Left kidney (tissue), 8 donors: ENCODE measurements at places on chromosomes 12 and 14. TPM values are rescaled to one million over a fixed set of nuclear protein-coding genes. Genes with fewer than 3 reads are reported as not detected.
A peak's percentile ranks its signal among the peaks of the same experiment; 100 is the strongest.

DNA sequence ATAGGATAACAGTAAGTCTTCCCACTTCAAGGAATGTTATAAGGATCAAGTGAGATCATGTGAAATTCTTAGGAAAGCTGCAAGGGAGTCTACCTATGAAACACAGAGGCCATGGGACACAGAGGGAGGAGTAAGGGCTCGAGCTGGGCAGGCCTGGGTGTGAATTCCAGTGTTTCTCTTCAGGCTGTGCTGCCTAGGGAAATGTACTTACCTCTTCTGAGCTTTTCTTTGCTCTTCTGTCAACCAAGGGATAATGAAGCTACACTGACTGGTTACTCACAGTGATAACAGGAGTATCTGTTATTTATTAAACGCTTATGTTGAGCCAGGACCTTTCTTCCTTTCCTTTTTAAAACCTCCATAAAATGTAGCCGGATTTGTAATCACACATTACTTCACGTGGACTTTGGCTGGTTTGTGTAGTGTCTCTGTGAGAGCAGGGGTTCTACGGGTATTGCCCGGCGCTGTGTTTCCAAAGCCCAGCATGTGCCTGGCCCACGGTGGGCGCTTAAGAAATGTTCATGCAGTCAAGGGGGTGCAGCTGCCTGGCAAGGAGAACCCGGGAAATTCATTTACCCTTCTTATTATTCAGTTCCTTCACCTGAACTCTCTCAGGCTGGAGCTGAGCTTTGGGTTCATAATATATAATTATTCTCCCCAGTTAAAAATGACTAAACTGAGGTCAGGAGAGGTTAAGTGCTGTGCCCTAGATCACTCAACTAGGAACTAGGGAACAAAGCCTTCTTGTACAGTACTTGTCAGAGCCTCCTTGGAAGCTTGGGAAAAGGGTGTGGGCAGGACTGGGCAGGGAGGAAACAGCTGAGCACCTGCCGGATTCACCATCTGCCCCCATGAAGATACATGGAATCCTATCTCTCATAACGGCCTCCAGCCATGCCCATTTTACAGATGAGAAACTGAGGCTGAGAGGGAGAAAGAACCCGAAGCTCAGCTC is 214.2 kb downstream of the CACNA1C start:
- DNase-seq, result no peak

CHFR gene
- 31.6 TPM for polyA plus RNA-seq

IGF1 gene
- polyA plus RNA-seq, result 3.7 TPM

- no peak for DNase-seq
Observed at GRCh38 chr14:37620856-37621255, 25.4 kb downstream of the TTC6 start.

DNA sequence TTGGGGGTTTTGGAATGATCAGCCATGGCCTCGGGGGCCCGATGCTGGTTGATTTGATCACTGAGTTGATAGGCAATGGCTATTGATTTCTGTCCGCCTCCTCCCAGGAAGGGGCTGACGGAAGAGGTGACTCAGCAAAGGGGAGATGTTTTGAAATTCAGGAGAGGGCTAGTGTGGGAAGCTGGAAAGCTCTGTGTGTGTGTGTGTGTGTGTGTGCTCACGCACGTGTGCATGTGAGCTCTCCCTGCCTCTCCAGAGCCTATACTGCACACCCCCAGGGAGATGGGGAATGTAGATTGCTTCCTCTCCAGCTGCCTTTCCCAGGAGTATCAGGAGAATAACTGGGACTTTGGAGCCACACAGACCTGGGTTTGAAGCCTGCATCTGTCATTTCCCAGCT is 184.9 kb upstream of the MYL2 start:
- DNase-seq, result no peak

NFATC4 gene
- polyA plus RNA-seq, result 70.3 TPM

DAO gene
- 0.58 TPM for polyA plus RNA-seq

GRCh38 chr12:91180582-91181395 is 1.8 kb downstream of the DCN start:
- DNase-seq, result peak; percentile 46
